Right cardiac atrium (tissue), 5 donors: ENCODE measurements at places on chromosomes 2 and 18.

GRCh38 chr18:68991286-68991685 is 193.4 kb downstream of the CCDC102B start:
- no peak for DNase-seq

DNA sequence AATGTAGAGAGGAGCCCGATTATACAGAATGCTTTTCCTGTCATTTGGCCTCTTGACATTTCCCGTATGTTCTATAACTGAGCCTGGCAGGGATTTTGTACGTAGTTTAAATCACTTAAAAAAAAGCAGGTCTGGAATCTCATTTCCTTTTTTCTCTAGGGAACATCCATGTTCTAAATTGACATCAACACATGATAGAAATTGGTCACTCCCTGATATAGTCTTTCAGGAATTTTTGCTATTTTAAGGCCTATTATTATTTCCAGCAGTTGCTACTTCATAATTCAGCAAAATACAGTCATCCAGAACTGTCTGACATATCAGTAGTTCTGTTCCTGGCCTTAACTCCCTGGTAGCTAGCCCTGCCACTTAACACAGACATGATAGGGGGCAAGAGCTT is 565.7 kb upstream of the ZEB2 start:
- no peak for DNase-seq

DNA sequence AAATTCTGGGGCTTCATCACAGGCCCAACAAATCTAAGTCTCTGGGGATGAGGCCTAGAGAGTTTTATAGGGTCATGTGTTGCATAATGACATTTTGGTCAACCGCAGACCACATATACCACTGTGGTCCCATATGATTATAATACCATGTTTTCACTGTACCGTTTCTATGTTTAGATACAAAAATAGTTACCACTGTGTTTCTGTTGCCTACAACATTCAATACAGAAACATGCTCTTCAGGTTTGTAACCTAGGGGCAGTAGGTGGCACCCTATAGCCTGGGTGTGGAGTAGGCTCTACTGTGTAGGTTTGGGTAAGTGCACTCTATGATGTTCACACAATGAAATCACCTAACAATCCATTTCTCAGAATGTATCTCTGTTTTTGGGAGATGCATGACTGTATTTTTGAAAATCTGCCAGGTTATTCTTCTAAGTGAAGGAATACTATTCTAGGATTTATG is 485.2 kb downstream of the PTPRM start:
- no peak for DNase-seq

DNA sequence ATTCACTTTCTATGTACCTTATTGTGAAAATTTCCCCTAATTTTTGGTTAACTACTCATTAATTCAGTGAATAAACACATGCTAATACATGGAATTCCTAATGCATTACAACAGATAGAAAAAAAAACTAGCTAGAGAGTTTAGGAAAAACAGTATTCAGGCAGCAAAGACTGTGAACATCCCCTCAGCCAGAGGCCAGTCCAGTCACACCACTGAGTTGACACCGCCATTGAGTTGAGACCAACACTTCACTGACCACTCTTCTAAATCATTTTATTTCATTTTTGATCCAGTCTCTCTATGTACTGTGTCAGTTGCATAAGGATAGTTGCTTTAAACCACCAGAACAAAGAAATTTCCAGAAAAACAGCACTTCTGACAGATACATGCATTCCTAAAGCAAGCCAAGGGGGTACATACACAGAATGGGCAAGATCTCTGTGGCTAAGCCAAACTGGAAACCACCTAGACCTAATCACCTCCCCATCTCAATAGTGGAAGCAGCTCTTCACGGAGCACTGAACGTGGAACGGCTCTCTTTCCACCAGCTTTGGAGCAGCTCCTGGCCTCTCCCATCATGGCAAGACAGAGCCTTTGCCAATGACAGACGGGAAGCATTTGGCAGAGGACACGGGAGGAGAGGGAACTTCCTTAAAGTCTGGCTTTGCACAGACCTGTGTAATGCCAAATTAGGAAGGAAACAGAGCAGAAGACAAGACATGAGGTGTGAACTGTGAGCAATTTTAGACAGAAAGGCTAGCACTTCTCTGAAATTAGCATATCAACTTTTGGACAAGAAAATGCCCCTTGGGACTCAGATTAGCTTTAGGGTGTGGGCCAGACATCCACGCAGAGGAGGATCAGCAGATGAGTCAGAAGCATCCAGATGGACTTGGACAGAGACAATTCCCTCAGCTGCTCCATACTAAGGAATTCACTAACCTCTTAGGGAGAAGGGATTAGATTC is 36.4 kb downstream of the CACNB4 start:
- DNase-seq = no peak

GRCh38 chr2:225569995-225570394 is 170.5 kb downstream of the NYAP2 start:
- no peak for DNase-seq

DNA sequence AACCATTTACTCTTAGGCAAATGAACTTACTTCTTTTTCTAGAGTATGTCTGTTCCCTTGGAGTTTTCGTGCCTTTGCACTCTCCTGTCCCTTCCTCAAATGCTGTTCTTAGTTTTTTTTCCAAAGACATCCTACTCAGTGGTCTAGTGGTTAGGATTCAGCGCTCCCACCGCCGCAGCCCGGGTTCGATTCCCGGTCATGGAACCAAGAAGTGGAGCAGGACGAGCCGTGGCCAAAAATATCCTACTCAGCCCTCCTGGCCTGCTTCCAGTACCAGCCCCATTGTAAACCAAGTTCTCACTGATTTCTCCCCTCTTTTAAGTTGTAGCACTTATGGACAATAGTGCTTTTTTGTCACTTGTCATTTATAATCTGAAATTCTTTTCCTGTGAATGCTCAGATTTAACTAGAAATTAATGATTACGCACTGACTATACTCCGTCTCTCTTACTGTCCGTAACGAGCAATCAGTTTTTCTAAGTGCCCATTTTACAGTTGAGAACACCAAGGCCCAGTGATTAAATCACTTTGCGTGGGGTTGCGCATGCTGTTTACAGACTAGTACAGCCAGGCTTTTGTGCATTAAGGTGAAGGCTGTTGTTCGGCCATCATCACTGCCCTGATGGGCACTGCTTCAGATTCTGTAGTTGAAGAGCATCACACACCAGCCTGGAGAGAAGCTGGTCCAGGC is 17.9 kb downstream of the GREB1 start:
- no peak for DNase-seq
